ENCODE measurements at places on chromosomes 5 and 9.

DNA sequence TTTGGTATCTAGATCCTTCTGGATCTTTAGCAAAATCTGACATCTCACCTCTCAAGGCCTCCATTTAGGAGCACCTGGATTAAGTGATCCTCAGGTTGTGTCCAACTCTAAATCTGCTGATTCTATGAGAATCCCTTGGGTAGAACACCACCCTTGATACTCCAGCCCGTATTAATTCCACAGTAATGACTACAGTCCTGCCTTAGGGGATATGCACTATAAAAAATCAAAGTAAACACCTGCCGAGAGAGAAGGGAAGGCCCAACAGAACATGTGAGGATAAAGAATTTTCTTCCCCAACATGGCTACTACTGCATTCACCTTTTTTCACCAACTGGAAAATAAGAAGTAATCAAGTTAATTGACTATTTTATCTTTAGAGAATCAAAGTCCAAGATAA is 27.6 kb downstream of the DAP start:
- DNase-seq, result no peak

- DNase-seq, result no peak
These were observed 359.6 kb upstream of the SMC2 start for GRCh38 chr9:103734471-103734870.

- DNase-seq, result no peak
These were observed 15.4 kb downstream of the LMAN2 start for GRCh38 chr5:177336112-177336511.

DNA sequence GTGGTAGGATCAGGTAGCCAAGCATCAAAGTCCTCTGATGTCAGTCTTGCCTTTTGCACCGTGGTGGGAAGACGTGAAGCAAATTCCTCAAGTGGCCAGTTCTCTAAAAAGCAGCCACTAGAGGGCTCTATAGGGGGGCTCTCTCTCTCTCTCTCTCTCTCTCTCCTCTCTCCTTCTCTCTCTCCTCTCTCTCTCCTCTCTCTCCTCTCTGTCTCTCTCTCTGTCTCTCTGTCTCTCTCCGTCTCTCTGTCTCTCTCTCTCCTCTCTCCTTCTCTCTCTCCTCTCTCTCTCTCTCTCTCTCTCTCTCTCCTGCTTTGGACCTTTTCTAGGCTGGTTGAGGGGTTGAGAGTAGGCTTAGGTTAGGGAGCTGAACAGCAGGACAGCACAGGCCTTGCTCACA is 13.9 kb upstream of the OSMR start:
- peak; percentile 30 for DNase-seq

DNA sequence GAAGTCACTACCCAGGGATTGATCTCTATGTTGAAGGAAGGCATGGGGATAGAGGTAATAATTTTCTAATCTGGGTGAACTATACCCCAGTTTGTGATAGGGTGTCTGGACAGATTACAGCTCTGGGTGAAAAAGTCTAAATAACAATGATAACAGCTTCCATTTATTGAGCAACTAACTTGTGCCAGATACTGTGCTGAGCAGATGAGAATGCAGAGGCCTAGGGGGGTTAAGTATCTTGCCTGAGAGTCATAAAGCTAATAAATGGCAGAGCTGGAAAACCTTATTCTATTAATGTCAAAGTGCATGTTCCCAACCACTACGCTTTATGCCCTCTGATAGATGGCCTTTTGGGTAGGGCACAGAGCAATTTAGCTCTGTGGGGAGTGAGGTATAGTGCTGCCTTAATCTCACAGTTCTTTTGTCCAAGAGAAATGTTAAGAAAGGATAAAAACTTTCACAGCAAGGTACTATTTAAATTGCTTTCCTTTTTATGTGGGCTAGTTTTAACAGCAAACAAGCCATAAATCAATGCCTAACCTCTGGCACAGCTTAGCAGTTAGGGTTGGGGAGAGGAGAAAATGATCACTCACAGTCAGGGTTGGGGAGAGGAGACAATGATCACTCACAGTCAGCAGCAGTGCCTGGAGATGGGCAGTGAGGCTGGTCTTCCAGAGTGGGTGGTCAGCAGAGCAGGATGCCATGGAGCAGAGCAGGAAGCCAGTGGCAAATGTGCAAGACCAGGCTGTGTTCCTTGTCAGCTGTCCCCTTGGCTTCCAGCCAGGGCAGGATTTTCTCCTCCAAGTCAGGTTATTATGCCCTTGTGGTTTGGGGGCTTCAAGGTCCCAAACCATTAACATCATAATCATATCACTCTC is 187.0 kb downstream of the CARTPT start:
- DNase-seq, result peak; percentile 15

GRCh38 chr9:88373045-88373444 is 15.2 kb upstream of the SPIN1 start:
- DNase-seq, result no peak

GRCh38 chr9:124505901-124506346 is 1.3 kb downstream of the NR5A1 start:
- no peak for DNase-seq

DNA sequence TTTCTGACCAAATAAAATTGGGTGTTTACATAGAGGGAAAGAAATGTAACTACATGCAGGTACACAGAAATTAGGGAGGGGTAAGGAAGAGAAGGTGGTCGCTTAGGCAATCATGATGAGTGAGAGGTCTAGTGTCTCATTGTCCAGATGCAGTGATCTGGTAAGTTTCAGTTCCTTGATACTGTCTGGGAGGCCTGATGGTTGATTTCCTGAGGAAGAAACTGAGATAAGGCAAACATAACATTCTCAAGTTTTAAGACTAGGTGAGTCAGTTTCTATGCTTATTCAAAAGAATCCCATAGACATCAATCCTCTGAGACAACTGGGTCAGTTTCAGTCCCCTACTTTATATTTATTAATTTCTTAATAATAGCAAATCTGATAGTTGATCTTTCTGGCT is 843.3 kb upstream of the CDH10 start:
- DNase-seq, result no peak

- DNase-seq, result no peak
These were observed 38.1 kb downstream of the ITGA1 start for GRCh38 chr5:52825826-52826225.

- DNase-seq, result no peak
These were observed 144.6 kb upstream of the ZNF366 start for GRCh38 chr5:72651779-72652178.

GRCh38 chr5:148653836-148654781 is at the start of gene HTR4:
Gene HTR4 (minus strand): TSS chr5:148654527. CDS start chr5:148637014, 17,513 bp downstream.
- DNase-seq, result peak; percentile 51

GRCh38 chr5:61177070-61177469 is 14.8 kb upstream of the SMIM15 start:
- no peak for DNase-seq

DNA sequence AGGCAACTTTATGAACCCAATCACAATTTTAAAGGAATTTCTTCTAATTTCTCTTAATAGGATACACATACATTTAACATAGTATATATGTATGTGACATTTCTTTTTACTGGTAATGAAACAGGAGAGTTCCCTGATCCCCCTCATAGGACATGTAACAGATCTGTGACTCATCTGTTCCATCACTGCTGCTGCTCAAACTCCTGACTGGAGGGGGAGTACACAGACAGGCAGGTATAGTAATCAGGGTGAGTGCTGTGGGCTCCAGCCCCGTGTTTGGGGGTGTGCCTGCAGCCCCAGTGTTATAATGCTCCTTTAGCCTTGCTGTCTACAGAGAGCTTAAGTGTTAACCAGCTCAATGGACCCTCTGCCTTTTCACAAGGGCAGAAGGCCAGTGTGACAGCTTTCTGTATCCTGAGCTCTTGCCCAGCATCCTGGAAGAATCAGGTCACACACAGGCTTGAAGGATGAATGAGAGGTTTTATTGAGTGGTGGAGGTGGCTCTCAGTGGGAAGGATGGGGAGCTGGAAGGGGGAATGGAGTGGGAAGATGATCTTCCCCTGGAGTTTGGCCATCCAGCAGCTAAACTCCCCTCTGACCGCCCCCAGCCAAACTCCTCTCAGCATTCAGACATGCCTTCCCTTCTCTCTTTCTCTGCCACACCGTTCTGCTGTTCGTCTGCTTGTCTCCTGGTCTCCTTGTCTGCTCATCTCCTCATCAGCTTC is 161.3 kb downstream of the ZNF608 start:
- DNase-seq, result no peak

- peak; percentile 5 for DNase-seq
These were observed 556 bp downstream of the MTREX start for GRCh38 chr5:55308254-55308836.

GRCh38 chr5:170596482-170597044 is 92.7 kb downstream of the KCNIP1 start:
- no peak for DNase-seq

GRCh38 chr5:138350563-138350890 is 2.0 kb upstream of the KDM3B start:
- DNase-seq, result no peak

GRCh38 chr9:113644321-113644720 is 180.8 kb downstream of the RGS3 start:
- DNase-seq, result no peak

DNA sequence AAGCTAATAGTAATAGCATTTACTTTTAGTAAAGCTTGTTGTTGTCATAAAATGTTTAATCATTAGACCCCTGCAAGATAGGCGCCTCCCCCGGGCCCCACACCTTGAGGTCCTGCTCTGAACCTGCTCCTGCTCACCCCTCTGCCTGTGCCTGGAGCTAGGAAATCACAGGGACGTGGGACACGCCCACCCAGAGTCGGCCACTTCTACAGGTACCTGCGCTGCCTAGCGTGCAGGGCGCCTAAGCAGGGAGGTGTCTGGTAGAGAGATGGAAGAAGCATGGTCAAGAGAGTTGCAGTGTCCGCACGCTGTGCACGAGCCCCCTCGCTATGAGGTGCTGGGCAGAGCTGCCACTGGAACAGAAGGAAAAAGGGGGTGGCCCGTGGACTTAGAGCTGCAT is 52.6 kb downstream of the HINT1 start:
- DNase-seq, result no peak

DNA sequence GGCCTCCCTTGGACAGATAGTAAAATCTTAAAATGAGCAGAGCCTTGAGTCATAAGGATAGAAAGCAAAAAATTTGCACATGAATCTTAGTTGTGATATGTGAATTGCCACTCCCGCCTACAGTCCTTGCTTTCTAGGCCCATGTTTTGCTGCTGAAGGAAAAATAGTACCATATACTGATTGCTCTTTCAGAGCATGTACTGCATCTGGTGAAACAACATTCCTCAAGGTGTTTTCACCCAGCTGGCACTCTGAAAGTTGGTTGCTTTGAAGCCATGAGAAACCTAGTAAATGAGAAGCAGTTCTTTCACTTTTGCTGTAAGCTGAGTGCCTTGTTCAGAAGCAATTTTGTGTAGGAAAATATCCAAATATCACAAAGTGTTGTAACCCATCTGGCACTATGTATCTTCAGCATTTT is 10.3 kb downstream of the CDC37L1 start:
- no peak for DNase-seq

GRCh38 chr5:141873933-141874261 is 4.3 kb downstream of the PCDH1 start:
- no peak for DNase-seq

DNA sequence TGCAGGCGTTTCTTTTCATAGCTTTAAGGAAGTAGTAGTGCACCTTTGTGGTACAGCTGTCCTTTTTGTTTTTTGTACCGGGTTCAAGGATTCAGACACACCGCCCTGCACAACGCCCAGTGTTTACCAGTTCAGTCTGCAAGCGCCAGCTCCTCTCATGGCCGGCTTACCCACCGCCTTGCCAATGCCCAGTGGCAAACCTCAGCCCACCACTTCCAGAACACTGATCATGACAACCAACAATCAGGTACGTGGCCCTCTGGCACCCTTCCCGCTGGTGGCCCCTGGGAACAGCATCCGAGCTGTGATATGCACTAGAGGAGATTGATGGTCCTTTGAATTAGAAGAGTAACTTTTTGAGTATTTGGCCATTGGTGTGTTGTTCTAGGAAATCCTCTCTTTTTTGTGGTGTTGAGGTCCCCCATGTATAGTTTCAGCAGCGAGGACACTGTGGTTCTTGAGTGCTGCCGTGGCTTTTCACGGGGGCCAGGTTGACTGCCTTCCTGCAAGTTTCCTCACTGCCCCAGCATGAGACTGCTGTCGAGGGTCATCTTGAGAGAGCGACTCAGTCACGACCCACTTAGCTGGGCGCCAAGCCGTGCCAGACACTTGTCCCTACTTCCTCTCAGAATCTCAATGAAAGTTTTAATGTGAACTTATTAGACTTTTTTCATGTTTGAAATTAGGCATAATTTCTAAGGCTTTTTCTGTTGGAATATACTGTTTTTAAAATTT is 37.9 kb downstream of the TENT4A start:
- DNase-seq, result no peak

- peak; percentile 22 for DNase-seq
These were observed at the start of gene SELENOP for GRCh38 chr5:42811591-42812446. Gene SELENOP (minus strand): TSS chr5:42811892. CDS start chr5:42808353, 3,539 bp downstream.

GRCh38 chr5:179806250-179807048 is at the start of gene MGAT4B:
Gene MGAT4B (minus strand): TSS chr5:179806866. CDS start chr5:179806583, 283 bp downstream.
- DNase-seq, result peak; percentile 72

DNA sequence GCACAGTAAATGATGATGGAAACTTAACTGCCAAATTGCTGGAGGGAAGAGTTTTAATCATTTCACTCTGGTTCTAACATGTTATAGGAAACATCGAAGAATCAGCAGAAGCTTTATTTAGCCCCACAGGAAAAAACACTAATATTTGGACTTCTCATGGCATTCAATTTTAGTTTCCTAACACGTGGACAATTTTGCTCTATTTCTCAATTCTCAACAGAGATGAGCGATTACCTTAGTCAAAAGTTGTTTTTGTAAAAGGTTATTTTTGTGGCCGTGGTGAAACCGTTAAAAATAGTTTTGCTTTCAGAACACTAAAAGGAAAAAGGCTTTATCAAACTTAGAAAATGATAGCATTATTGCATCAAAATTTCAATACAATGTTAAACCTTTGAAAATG is 235.2 kb downstream of the PLK2 start:
- no peak for DNase-seq

- peak; percentile 28 for DNase-seq
These were observed 14.3 kb downstream of the ATPSCKMT start for GRCh38 chr5:10235350-10235749.

- DNase-seq, result no peak
These were observed 38.7 kb downstream of the CDC42SE2 start for GRCh38 chr5:131302506-131302905.

All from nephron progenitor cell (in vitro differentiated cells).